NCI-H1092 treated with DMSO at 0.1 percent for 48 hours (cell line): ENCODE measurements at places on chromosomes 5 and 9.

DNA sequence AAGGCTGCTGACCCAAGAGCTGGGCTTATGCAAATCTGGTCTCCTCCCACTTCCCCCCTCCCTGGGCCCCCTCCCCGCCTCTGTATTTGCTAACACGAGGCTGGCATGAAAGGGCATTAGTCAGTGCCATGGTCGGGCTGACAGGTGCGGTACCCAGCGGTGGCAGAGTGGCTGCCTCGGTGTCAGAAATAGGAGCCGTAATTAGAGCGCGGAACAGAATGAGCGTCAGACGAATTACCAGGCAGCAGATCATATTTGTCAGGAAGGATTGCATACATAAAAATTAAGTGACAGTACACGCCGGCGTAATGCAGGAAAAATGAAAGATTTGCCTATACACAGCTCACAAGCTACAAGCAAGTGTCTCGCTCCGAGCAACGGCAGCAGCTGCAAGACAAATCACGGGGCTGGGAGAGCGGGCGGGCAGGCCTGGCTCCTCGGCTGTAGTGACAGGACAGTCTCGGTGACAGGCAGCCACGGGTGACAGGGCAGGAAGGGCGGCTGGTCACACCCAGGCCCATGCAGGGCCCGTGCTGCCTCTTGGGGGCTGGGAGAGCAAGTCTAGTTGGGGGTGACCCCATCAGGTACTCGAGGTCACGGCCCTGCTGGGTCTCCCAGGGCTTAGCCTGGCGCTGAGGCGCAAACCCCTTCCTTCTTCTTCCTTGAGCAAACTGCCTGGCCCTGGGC is 72.4 kb downstream of the NEK6 start:
- no peak for DNase-seq

GRCh38 chr5:54454602-54455001 is 897 bp upstream of the HSPB3 start:
- DNase-seq = no peak

DNA sequence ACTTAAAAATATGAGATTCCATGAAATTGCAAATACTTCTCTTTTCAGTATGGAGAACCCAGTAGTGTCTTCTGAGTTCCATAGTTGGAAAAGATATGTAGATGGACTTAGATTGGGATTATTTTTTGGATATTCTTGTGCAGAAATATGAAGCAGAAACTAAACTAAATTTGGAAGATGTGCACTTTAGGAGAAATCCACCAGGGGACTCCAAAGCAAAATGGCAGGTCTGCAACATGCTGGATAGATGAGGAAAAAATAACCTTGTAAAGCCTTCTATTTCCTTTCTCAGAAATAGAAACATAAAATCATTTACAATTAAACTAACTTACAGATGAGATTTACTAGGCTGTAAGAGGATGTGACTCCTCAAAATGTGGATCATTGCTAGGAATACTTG is 49.2 kb upstream of the MINAR2 start:
- DNase-seq = no peak

GRCh38 chr5:154141745-154142221 is 48.8 kb upstream of the GALNT10 start:
- no peak for DNase-seq

DNA sequence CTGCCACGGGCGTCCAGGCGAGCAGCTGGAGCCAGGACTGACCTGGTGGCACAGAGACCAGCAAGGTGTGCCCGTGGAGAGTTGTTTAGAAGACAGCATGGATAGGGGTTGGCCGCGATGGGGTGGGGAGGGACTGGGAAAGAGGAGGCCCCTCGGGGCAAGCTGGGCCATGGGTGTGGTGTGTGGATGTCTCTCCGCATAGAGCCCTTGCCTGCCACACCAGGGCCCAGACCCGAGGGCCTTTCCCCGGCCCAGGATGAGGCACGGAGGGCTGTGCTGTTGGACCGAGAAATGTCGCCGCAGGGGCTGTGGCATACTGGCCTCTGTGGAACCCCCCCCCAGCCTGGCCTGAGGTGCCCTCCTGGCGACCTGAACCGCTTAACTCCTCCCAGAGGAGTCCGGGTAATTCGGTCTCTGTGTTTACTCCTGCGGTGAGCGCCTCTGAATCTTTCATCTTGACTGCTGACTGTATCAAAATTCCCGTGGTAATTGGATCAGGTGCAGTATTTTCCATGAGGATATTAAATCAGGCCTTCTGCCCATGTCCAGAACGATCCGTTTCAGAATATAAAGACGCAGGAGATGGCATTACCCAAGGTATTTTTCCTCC is 22.5 kb upstream of the LAMC3 start:
- DNase-seq = no peak

GRCh38 chr9:114366334-114367128 is 21.3 kb downstream of the AKNA start:
- no peak for DNase-seq

DNA sequence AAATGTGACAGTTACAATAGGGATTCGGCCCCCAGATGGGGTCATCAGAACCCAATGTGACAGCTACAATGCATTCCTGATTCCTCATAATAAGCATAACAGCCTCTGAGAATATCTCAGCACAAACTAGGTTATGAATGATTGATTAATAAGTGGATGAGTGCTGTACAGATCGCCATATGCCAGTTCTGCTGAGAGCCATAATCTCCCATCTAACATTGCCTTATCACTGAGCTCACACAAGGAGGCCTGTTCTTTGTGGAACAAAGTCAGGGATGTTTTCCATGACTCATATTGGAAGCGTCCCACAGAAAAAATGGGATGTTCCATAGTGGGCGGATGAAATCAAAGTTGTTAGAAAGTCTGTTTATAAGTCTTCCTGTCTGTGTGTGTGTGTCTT is 89.6 kb downstream of the KIF4B start:
- DNase-seq = no peak

- DNase-seq = no peak
These were observed 46.7 kb downstream of the VAV2 start for GRCh38 chr9:133945314-133945975.

DNA sequence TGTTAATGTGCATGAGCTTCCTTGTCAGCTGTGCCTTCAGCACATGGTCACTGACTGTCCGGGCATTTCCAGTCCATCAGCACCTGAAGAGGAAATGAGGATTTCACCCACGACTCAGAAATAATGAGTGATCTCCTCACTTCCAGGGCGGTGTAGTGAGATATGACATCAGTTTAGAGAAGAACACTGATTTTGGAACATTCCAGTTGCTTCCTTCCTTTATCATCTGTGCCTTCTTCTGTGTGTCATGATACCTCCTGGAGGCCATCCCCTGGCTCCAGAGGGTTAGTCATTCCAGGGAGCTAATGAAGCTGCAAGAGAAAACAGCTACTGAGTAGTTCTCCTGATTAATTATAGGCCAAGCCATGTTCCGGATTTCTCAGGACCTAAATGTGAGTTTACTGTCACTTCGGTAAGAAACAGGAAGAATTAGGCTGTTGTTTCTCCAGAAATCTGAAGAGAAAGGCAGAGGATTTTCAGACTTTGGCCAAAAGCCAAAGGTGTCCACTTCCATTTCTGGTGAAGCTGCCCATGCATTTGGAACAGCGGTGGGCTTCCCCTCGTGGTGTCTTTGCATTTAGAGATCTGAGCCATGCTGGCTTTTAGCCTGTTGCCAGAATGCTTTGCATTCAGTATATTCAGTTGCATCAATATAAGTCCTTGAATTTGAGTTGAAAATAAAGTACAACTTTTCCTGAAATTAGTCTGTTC is 161.3 kb upstream of the OTULINL start:
- DNase-seq = no peak

DNA sequence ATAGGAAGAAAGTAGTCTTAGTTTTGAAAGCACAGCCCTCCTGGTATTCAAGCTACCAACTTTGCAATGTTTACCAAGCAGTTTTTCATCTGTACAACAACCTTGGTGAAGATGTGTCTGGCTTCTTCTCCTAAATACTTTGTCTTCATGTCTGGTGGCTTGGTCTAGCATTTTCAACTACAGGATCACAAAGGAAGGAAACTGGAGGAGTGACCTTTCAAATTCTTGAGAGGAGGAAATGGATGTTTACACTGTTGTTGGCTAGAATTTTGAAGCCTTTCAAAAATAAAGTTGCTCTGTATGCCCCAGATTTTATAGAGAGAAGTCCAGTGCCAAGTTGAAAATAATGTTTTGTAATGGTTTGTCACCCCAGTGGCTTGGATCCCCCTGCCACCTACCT is 16.3 kb downstream of the PAM start:
- DNase-seq = no peak

- no peak for DNase-seq
These were observed 12.0 kb downstream of the SAXO1 start for GRCh38 chr9:19020886-19021455.

GRCh38 chr5:118211606-118212005 is 776.7 kb downstream of the DTWD2 start:
- no peak for DNase-seq

DNA sequence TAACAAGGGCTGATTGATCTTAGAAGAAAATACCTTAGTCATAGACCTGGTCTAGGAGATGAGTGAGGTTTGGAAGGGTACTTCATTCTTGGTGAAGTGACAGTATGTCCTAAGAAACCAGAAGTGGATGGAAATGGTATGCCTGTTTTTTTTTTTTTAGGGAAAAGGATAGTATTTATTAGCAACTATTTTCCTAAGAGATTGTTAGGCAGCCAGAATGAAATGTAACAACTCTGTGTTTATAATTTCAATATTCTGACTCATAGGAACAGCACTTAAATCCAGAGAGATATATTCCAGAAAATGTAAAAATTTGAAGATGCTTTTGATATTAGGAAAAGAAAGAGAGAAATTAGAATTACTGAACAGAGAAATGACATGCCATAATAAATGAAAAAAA is 21.2 kb upstream of the ARL14EPL start:
- DNase-seq = no peak

GRCh38 chr5:104702212-104702611 is 1139.6 kb upstream of the NUDT12 start:
- DNase-seq = no peak

- DNase-seq = no peak
These were observed 32.6 kb downstream of the BARX1 start for GRCh38 chr9:93922535-93922934.

GRCh38 chr5:23461576-23461975 is 45.8 kb upstream of the PRDM9 start:
- DNase-seq = no peak

- DNase-seq = no peak
These were observed 254.8 kb upstream of the PANK3 start for GRCh38 chr5:168833936-168834335.

- peak; percentile 28 for DNase-seq
These were observed 40.9 kb downstream of the PSIP1 start for GRCh38 chr9:15469862-15470261.

DNA sequence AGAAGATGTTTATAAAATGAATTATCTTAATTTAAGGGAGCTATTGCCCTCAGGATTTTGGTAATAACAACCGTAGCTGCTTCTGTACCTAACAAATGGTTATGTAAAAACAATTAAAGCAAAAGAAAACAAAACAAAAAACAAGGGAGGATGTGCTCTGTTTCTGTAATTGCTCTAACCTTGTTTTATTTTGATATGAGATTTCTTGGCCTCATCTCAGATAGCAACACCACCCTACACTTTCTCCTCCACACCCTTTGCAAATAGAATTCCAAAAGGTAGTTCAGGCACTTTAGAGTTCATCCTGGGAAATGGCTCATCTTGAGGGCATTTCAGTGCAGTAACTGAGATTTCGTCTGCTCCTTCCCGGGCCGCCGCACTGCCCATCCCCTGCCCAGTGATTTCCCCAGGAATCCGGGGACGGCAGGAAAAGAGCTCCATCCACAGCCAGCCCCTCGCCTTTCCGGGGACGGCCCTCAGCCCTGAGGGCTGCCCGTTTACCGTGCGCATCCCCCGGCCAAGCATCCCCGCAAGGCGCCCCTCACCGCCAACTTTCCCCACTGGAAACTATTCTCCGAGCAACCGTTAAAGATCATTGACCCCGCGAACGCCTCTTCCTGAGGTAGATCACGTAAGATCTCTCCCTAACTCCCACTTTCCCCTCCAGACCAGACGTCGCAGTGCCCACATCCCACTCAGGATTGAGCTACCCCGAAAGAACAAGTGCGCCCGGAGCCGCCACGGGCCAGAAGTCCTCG is 1.2 kb downstream of the FNBP1 start:
- no peak for DNase-seq

DNA sequence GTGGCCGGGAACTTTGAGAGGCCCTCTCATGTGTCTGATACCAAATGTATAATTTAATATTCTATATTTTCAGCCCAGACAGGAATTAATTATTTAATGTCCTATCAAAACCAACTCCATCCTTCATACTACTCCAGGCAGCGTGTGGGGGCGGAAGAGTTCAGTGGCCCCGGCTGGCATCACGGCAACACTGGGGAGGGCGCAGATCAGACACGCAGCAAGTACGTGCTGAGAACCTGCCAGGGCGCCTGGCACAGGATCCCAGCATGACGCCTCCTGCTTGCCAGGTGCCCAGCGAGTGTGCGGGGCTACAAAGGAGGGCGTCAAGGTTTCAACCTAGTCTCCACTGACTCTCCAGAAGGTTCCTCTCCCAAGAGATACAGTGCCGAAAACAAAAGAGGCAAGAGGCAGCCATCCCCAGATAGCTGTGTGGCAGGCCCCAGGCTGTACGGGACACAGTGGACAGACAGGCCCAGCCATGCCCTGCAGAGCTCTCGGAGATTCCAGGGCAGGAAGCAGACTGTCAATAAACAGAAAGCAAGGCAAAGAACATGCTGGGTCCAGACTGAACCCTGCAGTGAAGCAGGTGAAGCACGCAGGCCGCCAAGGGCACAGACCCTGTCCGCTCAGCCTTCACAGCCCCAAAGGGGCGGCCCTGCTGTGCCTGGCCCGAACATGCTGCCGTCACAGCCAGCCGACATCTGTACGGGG is 110.3 kb downstream of the VAV2 start:
- peak; percentile 83 for DNase-seq

DNA sequence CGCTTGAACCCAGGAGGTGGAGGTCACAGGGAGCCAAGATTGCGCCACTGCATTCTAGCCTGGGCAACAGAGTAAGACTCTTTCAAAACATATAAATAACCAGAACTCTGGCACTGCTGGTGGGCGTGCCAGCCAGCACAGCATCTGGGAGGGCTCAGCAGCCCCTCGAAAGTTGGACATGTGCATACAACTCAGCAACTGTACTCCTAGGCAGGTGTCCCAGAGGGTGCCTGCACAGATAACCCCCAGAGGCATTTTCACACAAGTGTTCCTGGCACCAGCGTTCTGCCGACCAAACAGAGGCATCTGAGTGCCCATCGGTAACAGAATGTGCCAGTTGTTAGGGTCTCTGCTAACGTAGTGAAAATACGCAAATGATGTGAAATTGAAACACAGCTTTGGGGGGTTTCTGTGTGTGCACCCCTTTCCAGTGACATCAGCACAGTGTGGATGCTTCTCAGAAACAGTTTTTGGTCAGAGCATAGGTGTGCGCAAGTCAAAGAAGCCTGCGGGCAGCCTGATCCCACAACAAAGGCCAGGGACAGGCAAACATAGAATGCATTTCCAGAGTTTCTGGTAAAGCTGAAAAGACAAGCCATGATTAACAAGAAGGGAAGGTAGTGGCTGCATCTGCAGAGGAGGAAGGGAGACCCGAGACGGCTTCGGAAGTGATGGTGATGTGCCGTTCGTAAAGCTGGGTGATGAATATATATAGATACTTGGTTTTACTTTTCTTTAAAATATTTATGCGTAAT is 190.2 kb downstream of the CACNA1B start:
- no peak for DNase-seq
